ENCODE measurements at places on chromosomes 5 and 9.

GRCh38 chr9:120555839-120556238 lies 24.1 kb downstream of the CDK5RAP2 start:
- DNase-seq: no peak

- no peak for DNase-seq
Measured at GRCh38 chr9:269081-269711, 54.5 kb downstream of the DOCK8 start.

GRCh38 chr5:14429101-14430050 lies 152.2 kb upstream of the OTULINL start:
- DNase-seq: no peak

GRCh38 chr5:75716715-75717081 lies 539 bp downstream of the POC5 start:
- no peak for DNase-seq

DNA sequence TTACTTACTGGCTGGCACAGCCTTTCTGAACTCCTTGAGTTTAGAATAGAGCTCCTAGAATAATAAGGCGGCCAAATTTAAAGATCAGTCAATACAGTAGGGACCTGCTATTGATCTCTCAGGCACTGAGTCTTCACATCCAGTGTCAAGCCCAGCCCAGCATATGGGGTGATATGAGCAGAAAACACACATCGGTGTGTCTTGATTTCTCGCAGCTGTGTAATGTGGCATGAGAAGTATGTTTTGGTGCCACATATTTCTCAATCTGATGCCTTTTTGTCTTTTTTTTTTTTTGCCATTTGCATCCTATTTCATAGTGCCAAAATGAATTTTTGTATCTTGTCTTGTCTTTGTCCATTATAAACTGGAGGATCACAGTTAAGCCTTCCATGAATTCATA lies 51.4 kb upstream of the FSD1L start:
- DNase-seq: no peak

DNA sequence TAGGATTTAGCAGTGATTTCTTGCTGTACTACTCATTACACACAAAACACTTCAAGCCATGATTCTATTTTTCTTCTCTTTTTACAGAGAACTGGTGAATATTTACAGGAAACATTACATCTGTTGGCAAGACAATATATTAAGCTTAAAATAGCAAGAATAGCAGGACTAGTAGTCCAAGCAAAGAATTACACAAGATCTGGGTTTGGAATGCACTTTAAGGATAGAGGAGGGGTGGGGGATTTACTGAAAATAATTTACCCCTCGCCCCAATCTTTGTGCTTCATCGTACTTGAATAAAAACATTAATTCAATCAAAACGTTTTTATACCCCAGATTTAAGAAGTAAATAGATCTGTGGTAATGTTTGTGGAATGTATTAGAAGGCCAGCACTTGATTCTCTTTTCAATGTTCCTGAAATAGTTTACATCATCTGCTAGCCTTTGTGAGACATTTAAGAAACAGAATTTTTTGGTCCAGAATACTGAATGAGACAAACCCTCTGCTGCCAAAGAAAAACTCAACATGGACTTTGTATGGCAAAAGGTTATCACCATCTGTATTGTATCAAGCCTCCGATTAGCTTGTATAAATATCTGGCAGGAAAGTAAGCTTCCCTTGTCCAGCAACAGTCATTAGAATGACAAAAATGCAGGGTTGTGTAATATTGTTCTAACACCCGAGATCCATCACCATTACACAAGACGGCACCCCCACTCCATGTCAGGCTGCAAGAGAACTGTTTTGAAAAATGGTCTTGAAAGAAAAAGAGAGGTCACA lies 23.8 kb downstream of the SVEP1 start:
- DNase-seq: no peak

GRCh38 chr5:153629027-153629895 lies 138.8 kb downstream of the GRIA1 start:
- no peak for DNase-seq

DNA sequence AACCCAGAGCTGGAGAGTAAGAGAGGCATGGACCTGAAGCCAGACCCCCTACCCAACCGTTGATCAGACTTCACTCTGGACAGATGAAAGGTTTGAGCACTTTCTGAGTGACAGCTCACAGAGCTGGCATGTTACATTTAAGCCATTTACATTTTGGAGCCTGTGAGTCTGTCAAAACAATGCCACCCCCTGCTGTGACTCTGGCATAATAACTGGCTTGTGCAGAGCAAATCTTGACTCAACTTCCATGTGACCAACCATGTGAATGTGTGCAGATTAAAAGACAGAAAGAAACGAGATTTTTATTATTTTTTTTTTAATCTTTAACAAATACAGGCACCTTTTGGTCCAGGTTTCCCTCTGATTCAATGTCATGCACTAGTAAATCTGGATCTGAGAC lies 48.5 kb downstream of the MFAP3 start:
- DNase-seq: no peak

GRCh38 chr5:142317173-142317572 lies 7.6 kb downstream of the SPRY4 start:
- DNase-seq: no peak

Data from stimulated activated CD8-positive, alpha-beta memory T cell treated with anti-CD3 and anti-CD28 coated beads, Interleukin-7, amount 100 ng/mL, for 4 hours (primary cell).